Activated CD4-positive, alpha-beta T cell treated with anti-CD3 and anti-CD28 coated beads, Interleukin-2, amount 10 ng/mL, durations not matched to agents 7 days and 5 days (primary cell): ENCODE measurements at places on chromosomes 12 and 14.

DNA sequence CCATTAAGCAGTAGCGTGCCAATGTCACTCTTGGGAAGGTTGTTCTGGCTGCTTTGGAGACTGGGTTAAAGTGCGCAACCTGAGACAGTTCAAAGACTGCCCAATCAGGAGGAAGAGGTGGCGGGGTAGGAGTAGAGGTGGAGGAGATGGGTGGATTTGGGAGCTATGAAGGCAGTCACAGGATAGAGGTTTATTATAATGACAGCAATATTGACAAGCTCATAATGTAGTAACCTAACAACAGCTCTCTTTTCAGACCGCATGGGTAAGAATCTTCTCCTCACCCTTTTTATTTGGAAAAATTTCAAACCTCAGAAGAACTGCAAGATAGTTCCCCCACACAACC, 5.3 kb upstream of the PSMD9 start:
- no peak for DNase-seq

- DNase-seq = no peak
Observed at GRCh38 chr14:85533023-85533860, 3.3 kb downstream of the FLRT2 start.

DNA sequence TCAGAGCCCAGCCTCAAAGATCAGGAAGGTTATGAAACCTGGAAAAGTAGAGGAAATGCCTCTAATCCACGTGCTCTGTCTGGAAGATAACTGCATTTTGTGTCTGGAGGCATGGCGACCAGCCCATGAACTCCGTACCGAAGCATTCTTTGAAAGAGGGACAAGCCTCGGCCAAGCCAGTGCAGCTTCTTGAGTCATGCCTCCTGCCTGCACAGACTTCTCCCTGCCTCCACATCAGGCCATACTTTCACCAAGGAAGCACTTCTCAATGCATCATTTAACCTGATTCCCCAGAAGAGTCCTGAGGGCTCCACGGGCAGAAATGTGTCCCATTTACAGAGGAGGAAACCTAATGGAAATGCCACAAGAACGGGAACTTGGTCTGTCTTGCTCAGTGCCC, 3.4 kb downstream of the ACTN1 start:
- no peak for DNase-seq

DNA sequence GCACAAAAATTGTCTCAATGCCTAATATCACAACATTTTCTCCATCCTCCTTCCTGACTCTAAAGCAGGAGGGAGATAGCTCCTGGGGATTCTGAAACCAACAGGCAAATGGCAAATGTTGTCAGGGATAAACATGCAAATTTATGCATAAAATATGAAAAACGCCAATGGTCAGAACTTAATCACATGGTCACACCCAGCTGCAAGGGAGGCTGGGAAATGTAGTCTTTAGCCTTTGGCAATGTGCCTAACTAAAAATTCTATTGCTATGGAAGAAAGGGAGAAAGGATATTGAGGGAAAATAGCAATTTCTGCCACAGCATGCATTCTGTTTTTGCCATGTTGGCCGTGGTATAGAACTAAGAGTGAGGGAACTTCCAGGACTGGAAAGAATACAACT, 11.7 kb upstream of the OASL start:
- no peak for DNase-seq

DNA sequence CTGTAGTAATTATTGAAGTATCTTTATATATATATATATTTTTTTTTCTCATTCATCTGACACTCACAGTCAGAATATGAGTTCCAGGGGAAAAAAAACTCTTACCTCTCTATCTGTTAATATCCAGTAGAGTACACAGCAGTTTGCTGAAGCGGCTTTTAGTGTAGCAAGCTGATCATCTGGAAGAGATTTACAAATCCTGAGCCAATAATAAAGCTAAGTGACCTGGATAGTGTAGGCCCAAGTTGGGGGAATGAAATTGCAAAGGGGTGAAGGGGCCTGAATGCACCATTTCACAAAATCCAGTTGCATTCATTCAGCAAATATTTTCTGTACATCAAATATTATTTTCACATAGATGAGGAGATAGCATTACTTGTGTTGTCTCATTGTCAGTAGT, 234.6 kb upstream of the FLRT2 start:
- DNase-seq = no peak

GRCh38 chr12:107014055-107014454, 27.1 kb upstream of the MTERF2 start:
- DNase-seq = no peak

DNA sequence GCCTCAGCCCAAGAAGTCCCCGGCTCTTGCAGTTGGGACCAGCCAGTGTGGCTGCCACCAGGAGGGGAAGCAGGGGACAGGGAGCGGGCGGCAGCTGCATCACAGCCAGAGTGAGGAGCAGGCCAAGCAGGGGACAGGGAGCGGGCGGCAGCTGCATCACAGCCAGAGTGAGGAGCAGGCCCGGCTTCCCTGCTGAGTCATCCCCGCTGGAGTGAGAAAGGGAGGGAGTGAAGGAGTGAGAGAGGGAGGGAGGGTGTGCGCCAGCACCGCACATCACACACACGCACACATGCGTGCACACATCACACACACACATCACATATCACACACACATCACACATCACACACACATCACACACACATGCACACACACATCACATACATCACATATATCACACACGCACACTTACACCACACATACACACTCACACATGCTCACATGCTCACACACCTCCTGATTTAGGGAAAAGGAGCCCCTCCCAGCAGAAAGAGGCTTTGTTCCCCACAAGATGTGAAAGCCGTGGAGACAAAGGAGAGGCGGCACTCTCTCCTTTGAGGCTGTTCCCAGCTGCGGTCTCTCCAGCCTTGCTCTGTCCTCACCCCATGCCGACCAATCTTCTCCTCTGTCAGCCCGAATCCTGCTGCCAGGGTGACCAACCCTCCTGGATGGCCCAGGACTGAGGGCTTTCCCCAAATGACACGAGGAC, 16.7 kb upstream of the ZDHHC22 start:
- no peak for DNase-seq

DNA sequence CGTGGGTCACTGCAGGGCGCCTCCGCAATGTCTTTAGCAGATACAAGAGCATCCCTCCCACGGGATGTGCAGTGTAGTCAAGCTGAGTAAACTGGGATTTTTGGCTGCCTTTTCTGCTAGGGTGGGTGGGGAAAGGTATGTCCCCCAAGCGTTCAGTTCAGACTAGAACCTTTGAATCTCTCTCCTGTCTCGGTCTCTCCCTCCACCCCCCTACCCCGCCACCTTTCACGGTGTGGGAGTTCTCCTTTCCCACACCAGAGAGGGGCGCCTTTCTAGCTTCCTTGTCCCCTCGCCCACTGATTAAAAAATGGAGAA, 525 bp upstream of the FAR2 start:
- DNase-seq = no peak

DNA sequence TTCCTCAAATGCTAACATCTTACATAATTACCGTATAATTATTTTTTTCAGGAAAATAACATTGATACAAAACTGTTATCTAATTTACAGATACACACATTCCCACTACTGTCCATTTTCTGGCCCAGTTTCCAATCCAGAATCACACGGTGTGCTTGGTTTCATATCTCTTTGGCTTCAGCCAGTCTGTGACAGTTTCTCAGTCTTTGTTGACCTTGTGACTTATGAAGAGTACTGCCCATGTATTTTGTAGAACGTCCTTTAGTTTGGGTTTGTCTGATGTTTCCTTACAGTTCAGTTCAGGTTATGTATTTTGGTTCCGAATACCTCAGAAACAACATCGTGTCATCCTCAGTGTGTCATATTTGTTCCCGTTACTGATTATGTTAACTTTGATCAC, 16.2 kb downstream of the RXYLT1 start:
- DNase-seq = no peak

- DNase-seq = no peak
Observed at GRCh38 chr12:99055299-99055698, 410.2 kb downstream of the APAF1 start.

DNA sequence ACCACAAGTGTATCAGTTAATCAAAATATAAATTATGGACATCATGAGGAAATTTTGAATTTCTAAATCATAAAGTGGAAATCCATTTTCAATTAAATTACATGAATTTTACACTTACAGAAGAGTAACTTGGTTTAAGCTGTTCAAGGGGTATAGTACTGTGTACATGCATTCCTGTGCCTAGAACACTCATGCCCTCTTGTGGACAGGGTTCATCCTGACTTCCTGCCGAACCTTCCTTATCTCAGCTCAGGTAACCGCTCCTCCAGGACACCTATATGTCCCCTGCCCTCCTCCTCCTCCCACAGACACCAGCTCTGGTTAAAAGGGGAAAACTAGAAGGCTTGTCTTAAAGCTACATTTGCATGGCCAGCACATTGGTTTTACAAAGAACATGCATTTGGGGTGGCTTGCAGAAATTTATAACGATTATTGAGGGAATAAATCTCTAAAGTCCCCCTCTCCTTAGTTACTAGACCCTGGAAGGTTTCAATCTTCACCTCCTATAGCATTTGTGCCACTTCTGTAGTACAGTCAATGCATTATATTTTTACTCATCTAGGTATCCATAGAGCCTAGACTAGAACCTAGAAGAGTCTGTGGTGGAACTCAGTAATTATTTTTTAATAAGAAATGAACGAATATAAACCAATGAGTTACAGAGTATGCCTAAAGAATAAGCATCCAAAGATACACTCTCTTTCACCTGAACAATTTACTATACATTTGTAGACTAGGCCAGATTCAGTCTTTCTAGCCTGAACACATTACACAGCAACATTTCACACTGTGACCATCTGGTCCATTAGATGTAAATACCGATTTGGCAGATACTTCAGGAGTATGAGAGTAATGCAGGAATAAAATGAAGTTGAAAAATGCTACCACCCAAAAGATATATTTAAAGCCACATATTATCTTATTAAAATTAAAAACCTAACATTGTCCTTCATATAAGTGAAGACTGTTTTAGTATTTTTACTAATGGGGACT, 345.6 kb downstream of the PAWR start:
- no peak for DNase-seq

DNA sequence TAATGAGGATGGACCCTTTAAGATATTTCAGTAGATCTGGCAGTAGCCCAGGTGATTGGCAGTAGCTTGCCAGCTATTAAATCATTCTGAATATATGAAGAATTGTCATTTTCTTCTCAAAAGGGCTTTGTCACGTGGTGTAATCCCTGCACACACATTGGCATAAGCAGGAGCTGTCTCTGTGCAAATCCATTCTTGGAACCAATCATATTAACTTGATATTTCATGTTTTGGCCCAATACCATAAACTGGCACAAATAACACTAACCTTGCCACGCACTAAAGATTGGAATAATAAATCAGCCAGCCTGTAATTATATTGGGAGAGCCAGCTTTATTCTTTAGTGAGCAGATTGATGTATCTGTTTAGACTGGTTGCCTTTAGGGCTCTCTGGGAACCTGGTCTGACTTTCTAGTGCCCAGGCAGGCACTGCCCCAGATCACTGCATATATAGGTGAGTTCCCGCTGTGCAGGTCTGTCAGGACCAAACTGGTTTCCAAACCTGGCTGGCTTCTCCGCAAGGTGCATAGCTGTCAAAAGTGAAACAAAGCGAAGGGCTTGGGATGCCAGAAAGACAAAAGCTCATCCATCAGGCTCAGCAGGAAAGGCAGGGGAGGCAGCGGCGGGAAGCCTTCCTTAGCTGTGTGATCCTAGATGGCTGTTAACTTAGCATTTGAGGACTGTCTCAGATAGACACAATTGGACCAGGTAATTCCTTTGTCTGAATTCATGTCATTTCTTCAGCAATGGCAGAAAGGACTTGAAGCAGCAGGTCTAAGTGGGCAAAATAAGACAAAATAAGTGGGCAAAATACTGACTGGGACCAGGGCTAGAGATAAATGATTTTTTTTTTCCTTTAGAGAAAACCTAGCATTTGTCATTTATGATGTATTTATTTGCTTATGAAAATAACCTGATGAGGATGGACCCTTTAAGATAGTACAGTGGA, 128.8 kb upstream of the DYRK2 start:
- no peak for DNase-seq

DNA sequence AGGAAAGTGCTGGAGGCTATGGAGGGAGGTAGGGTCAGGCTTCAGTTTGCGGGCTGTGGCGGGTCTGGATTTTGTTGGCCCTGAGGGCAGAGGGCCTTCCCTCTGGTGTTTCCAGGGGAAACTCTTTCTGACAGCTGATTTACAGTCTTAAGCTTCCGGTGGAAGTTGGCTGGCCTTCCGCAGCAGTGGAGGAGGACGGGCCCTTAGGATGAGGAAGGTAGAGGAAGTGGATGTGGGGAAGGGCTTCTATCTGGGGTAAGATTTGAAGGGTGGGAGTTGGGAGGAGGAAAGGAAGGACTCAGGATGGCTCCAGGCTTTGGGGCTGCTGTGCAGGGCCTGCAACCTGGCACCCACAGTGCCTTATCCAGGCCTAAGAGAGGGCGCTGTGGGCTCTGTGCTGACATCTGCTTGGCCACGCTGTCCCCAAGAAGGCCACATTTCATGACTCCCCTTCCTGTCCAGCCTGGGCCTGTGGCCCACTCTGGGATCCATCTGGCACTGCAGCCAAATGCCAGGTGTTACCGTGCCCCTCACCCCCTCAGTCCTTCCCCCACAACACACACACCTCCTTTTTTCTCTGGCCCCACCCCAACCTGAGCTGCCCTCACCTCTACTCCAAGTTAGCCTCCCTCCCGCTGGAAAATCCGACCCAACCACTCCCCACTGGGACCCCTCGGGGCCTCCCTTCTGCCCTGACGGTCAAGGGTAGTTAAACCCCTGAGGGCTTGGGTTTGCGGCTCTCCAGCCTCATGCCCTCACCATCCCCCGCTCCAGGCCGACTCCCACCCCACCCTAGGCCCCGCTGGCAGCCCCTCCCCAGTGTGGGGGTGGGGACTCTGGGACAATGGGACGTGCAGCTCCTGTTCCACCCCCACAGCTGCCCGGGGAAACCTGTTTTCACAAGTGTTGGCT, 7.7 kb upstream of the PPP1R13B start:
- no peak for DNase-seq

- no peak for DNase-seq
Observed at GRCh38 chr12:12839873-12840579, 26.9 kb downstream of the DDX47 start.

DNA sequence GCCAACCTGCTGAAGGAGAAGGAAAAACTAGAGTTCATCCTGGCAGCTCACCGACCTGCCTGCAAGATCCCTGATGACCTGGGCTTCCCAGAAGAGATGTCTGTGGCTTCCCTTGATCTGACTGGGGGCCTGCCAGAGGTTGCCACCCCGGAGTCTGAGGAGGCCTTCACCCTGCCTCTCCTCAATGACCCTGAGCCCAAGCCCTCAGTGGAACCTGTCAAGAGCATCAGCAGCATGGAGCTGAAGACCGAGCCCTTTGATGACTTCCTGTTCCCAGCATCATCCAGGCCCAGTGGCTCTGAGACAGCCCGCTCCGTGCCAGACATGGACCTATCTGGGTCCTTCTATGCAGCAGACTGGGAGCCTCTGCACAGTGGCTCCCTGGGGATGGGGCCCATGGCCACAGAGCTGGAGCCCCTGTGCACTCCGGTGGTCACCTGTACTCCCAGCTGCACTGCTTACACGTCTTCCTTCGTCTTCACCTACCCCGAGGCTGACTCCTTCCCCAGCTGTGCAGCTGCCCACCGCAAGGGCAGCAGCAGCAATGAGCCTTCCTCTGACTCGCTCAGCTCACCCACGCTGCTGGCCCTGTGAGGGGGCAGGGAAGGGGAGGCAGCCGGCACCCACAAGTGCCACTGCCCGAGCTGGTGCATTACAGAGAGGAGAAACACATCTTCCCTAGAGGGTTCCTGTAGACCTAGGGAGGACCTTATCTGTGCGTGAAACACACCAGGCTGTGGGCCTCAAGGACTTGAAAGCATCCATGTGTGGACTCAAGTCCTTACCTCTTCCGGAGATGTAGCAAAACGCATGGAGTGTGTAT, 2.4 kb downstream of the FOS start:
- no peak for DNase-seq
